Right hindlimb (tissue), 1 donor: ENCODE measurements at places on chromosomes 2 and 18.

- no peak for DNase-seq
These were observed 13.2 kb upstream of the EML6 start for GRCh38 chr2:54710216-54710615.

DNA sequence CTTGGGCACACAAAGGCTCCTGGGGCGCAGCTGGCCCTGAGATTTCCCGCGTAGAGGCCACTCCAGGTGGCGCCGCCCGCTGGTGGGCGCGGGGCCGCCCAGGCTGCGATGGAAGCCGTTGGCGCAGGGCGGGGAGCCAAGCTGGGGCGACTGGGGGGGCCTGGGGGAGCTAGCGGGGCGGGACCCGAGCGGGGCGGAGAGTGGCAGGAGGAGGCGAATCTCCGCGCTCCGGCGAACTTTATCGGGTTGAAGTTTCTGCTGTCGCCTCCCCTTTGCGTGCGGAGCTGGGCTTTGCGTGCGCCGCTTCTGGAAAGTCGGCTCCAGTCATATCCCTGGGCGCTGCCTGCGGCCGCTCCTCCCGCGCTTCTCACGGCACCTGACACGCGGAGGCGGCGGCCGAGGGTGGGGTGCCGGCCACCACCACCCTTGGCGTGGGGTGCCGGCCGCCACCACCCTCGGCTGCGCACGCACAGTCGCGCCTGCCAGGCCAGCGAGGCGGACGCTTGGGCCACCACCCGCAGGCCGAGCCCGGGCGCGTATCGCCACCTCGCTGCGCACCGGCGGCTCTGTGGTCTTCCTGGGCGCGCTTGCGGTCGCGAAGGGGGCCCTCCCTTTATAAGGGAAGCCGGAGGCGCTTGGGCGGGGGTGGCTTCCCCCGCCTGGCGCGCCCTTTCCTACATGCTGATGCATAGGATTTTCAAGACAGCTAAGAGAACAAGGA lies 919 bp upstream of the CYP1B1 start:
- peak; percentile 84 for DNase-seq

DNA sequence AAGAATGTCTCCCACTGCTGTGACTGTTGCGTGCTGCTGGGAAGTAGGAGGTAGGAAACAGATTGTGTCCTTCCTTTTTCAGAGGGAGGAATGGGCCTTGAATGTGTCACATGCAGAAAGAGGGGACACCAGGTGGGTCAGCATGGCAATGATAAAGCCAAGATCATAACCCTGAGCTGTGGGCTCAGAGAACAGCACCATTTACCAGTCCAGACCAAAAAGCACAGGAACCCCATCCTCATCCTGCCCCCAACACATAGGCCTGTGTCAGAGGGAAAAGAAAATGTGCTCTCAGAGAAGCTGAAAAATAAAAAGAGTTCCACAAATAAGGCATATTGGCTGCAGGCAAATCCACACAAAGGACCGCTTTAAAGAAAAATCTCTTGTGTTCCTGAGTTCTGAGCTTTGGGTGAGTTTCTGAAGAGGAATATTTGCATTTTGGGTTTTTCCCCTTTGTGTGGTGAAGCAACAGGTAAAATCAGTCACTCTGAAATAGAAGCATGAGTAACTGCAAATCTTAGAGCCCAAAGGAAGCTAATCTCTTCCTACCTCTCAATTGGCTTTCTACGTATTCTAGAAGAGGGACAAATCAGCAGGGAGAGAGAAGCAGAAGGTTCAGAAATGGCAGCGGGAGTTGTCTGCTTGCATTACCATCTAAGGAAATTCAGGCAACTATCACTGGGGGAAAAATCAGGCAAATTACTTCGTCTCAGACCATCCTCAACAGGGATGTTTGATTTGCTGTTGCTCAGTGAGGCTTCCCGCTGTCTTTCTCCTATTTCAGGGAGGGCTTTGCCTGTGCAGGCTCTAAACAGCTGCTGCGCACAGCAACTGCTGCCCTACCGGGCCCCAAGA lies 106.8 kb downstream of the BCL11A start:
- DNase-seq = no peak

- DNase-seq = no peak
These were observed 209.9 kb upstream of the TRIB2 start for GRCh38 chr2:12506846-12507245.

- no peak for DNase-seq
These were observed 78.1 kb upstream of the PELI1 start for GRCh38 chr2:64222351-64222750.

- DNase-seq = peak; percentile 64
These were observed 19.4 kb downstream of the KLHL29 start for GRCh38 chr2:23404426-23404825.

- DNase-seq = no peak
These were observed 2.3 kb downstream of the SLC9A2 start for GRCh38 chr2:102621630-102622029.

GRCh38 chr2:58479535-58480140 lies 238.5 kb upstream of the FANCL start:
- DNase-seq = no peak

GRCh38 chr2:204982303-204982702 lies 437.0 kb downstream of the PARD3B start:
- no peak for DNase-seq

- no peak for DNase-seq
These were observed 114.0 kb downstream of the RAPGEF4 start for GRCh38 chr2:172849519-172850217.

GRCh38 chr2:73156539-73157124 lies 43.9 kb upstream of the RAB11FIP5 start:
- DNase-seq = peak; percentile 66

DNA sequence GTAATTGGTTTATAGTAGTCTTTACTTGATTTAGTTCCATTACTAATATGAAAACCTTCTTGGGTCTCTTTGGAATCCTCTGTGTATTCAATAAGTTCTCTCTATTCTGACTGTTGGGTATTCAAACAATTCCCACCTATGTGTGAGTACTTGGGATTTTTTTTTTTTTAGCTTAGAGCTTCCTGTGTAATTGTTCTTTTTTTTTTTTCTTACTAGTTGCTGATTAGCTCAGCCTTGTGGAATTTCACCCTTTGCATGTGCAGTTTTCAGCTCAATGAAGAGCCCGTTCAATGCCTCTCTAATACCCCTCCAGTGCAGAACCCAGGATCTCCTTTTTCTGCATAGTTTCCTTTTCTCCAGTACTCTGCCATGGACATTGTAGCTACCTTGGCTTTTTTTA lies 339.1 kb upstream of the GALNT5 start:
- no peak for DNase-seq

DNA sequence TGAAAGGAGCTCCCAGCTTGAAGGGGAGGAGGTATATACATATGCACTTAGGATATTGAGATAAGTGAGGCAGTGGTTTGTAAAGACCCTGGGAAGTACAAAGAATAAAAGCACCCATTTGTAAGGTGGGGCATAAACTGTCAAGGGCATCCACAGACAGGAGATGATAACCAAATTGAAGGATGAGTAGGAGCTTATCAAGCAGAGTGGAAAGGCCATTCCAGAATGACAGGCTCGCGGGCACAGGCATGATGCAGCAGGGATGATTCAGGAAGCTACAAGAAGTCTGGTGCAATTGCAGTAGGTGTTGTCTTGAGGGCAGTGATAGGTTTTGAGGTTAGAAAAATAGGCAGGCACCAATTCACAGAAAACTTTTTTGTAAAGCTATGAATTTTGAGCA lies 504.8 kb downstream of the PIK3C3 start:
- no peak for DNase-seq

DNA sequence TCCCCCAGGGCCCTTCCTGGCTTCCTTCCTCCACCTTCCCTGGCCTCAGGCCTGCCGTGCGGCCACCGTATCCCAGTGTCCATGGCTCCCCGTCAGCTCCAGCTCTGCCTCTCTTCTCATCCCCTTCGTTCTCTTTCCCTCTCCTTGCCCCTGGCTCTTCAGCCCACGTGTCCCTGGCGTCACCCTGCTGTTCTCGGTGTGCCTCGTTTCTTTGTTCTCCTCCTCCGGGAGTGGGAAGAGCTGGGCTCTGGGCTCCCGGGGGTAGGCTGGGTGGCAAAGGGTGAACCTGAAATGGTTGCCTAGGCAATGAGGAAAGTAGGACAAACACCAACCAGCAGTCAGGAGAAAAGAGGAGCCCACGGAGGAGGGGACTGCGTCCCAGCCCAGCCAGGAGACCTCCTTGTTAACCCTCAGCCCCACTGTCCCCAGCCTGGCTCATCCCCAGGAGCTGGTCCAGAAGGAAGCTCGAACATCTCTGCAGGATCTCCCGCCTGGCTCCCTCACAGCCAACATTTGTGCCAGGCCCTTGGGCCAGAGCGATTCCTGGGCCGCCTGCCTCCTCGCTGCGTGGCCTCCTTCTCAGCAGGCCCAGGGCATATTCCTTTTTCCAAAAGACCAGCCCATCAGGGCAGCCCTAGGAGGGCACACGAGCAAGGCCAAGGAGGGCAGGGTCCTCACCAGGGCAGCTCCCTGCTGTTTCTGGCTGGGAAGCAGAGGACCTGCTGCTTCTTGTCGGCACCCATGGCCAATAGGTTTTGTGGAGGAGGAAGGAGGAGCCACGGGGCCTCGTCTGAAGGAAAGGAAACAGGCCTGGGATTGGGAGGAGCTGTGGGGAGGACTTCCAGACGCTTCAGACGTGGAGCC lies 30.9 kb upstream of the DNMT3A start:
- DNase-seq = no peak

- no peak for DNase-seq
These were observed 20.8 kb downstream of the TLK1 start for GRCh38 chr2:171139860-171140259.

GRCh38 chr18:48942554-48943261 lies 8.1 kb downstream of the SMAD7 start:
- peak; percentile 12 for DNase-seq

DNA sequence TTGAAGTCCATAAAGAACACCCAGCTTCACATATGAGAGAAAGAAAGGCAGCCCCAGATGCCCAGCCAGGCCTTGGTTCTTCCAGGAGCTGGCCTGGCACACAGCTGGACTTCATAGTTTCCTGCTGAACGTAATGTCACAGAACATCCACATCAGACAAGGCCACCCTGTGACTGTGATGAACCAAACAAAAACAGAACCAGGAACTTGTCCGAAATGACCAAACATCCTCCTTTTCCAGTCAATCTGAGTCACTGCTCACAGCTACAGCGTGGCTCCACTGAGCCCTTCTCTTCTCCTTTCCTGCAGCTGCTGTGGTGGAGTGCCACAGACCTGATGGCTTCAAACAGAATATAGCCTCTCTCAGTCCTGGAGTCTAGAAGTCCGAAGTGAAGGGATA lies 45.4 kb upstream of the PAPOLG start:
- peak; percentile 26 for DNase-seq

DNA sequence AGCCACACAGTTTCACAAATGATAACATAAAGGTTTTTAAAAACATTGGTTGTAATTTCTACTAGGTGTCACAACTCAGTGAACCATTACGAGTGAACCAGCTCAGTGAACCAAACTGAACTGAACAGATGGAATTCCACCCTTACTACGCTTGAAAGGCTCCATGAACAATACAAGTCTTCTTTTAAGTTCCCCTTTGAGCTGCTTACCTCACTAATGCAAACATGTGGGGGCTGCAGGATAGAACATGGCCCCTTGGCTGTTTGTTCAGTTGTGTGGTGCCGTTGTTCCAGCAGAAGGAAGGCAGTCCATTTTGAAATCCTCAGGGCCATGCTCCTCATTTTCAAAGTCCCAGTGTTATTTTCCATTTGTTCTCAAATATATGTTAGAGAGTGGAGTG lies 30.7 kb upstream of the KLHL14 start:
- DNase-seq = no peak

GRCh38 chr2:224776795-224777558 lies 60.8 kb upstream of the CCDC195 start:
- DNase-seq = no peak

GRCh38 chr2:227153307-227153706 lies 10.7 kb downstream of the COL4A4 start:
- DNase-seq = no peak

DNA sequence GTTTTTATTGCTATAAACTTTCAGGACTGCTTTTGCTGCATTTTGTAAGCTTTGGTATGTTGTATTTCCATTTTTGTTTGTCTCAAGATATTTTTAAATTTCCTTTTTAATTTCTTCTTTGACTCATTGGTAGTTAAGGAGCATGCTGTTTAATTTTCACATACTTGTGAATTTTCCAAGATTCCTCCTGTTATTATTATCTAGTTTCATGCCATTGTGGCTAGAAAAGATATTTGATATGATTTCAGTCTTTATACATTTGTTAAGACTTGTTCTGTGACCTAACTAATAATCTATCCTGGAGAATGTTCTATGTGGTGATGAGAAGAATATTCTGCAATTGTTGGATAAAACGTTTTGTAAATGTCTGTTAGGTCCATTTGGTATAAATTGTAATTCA lies 62.1 kb downstream of the NUP35 start:
- DNase-seq = no peak

DNA sequence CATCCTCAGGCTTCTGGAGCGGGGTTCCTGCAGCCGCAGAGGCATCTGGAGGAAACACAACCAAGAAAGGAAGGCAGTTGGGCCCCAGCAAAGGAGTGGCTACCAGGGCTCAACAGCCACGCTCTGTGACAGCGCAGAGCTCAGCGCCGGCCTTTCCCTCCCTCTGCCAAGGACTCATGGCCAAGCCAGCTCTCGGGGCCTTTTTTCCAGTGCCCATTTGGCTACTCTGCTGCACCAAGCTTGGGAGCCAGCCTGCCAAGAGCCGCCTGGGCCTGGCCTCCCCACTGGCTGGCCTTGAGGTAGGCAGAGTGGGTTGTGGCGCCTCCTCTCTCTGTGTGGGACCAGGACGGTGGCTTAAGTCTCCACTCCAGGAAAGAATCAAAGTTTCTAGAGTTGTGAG lies 7.2 kb upstream of the CCDC74A start:
- no peak for DNase-seq

GRCh38 chr18:49094979-49095632 lies 144.3 kb upstream of the SMAD7 start:
- no peak for DNase-seq

DNA sequence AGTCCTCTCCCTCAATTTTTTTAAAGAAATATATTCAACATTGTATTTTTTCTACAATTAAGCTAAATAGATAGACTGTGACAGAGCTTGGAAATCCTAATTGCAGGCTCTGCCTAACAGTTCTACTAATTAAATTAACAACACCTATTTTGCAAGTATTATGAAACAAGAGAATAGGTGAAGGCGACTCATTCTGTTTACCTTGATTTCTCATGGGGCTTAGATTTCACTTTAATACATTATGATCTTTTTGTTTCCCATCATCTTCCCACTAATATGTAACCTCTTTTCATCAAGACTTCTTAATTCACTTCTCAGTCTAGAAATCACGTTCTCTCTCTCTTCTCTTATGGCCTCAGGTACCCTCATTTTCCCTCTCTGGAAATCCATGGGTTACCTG lies 42.7 kb upstream of the TANK start:
- DNase-seq = no peak

DNA sequence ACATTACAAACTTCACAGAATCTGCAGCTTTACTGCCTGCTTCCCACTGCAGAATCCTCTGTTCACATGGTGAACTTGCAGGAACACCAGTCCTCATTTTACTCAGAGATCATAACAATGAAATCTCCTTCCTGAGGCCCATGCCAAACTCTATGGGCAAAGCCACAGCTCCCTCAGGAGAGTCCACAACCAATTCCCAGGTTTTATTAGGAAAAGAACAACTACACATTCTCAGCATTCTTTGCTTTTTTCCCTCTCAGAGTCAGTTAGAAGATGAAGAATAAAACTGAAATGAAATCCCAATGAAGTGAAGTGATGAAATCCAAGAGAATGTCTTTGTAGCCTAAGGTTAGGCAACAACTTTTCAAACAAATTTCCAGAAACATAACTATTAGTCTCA lies 233.7 kb downstream of the DSEL start:
- no peak for DNase-seq
